ENCODE measurements at places on chromosomes 1 and 21.
A peak's percentile ranks its signal among the peaks of the same experiment; 100 is the strongest.

DNA sequence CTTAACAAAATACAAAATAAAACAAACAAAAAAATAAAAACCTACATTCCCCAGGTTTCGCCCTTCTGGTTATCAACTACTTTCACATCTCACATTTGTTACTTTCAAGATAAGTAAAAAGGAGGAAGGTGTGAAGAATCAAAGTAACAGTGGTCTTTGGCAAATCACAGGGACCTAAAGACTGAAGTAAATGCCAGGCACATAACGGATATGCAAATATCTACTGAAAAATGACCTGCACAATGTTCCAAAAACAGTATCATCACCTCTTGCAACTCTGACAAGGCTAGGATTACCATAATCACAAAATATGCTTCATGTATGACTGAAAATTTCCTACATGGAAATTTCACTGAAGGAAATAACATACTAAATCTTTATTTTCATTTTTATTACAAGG, 29.3 kb downstream of the COP1 start:
- DNase-seq, result no peak

- DNase-seq, result no peak
Observed at GRCh38 chr1:66550243-66550642, 16.3 kb downstream of the SGIP1 start.

DNA sequence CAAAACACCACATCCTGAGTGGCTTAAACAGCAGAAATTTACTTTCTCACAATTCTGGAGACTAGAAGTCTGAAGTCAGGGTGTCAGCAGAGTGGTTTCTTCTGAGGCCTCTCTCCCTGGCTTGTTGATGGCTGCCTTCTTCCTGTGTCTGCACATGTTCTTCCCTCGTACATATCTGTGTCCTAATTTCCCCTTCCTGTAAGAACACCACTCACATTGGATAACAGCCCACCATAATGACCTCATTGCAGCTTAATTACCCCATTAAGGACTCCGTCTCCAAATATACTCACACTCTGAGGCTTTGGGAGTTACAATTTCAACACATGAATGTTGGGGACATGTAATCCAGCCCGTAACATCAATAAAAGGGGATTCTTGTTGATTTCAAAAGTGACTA, 23.4 kb downstream of the C8A start:
- DNase-seq, result no peak

DNA sequence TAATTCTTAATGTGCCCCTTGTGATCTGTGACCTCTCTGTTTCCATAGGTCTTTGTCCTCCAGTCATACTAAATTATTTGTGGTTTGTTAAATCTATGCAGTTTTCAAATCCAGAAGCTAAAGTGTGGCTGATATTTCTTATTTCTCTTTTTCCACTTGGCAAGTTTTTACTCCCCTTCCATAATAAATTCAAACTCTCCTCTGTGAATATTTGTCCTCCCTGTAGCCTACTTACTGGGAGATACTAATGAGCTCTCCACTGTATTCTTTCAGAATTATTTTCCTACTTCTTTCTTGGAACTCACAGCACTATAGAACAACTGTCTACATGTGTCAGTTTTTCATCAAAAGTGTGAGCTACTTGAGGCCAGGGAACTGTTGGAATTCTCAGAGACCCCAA, 430.8 kb upstream of the PTBP2 start:
- no peak for DNase-seq

DNA sequence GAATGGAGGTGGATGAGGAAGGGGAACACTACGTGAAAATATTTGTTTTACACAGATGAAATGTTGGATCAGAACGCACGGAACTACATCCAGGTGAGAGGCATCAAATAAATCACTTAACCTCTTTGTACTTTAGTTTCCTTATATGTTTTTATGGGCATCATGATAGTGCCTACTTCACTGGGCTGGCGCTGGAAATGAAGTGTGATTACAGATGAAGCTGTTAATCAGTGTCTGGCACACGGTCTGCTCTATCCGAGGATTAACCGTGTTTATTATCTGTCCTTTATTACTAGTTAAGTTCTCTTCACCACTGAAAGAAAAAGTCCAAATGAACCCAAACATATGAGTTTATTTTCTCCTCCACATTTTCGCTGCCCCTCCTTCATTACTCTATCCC, 96.0 kb upstream of the TRABD2B start:
- DNase-seq, result no peak

- no peak for DNase-seq
Observed at GRCh38 chr1:33365560-33365997, 44.7 kb upstream of the A3GALT2 start.

DNA sequence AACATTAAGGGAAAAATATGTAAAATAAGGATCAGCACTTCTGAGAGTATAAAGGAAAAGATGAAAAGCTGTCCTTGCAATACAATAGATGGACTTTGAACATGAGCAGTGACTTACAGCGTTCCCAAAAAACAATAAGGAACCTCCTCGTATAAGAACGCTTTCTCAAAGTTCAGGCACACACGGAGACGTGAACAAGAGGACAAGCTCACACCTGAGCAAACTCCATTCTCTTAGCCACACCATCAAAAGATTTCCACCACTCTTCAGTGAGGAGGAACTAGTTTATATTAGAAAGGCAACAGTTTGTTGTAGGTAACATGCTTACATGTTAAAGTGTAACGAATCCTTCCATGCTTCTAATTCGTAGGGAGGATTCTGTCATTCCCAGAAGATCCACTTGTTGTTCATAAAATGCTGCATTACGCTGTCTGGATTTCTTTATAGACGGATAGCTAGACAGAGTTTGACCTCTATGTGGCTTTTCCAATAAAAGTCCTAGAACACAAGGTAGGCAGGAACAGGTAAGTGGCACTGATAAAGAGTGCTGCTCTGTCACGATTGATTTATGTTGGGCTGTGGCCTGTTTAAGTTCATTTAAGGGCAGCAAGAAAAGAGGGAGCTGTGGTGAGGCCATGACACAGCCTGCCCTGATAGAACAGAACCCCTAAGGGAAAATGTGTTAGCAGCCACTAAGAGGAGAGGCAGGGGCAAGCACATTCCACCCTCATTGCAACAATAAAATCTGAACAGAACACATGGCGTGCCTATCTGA, 37.0 kb upstream of the ATP1A1 start:
- no peak for DNase-seq

DNA sequence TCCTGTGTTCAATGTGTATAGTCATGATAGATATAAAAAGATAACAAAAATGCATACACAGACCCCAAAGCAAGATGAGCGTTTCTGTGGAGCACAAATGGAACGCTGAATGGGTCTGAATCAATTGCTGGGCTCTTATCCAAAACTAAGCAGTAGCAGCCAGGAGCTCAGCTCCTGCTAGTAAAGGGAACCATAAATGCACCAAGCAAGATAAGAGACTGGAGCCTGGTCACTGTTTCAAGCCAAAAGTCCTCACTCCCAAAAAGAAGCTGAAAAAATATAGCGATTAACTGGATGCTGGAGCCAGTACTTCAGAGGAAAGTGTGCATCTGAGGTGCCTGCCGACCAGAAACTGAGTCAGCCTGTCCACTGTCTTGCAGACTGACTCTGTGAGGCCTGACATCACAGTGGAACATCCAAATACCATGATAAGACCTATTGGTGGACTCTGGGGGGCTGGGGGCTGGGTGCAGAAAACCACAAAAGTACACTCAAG, 68.9 kb downstream of the LRRC8C start:
- no peak for DNase-seq

DNA sequence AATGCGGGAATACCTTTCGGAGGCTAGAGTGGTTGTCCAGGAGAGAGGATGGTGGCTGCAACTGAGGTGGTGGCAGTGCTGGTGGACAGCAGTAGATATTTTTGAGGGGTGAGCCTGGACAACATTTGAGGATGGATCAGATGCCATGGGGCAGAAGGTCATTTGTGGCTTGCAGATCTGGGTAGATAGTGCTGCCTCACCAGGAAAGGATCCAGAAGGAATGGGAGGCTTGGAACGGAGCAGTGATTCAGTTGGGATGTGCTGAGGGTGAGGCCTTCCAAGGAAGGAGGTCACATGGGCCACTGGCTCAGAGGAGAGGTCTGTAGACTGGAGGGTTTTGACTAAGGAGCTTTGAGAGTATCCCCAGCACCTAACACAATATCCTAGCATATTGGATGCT, 110.8 kb upstream of the KAZN start:
- DNase-seq, result no peak

GRCh38 chr1:59016390-59016789, 232.5 kb upstream of the JUN start:
- DNase-seq, result no peak

GRCh38 chr1:219990782-219991510, 55.4 kb downstream of the EPRS1 start:
- no peak for DNase-seq

DNA sequence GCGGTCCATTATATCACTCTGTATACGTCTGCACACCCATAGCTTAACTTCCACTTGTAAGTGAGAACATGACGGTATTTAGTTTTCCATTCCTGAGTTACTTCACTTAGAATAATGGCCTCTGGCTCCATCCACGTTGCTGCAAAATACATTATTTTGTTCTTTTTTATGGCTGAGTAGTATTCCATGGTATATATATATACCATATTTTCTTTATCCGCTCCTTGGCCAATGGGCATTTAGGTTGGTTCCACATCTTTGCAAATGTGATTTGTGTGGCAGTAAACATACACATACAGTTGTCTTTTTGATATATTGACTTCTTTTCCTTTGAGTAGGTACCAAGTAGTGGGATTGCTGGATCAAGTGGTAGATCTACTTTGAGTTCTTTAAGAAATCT, 245.1 kb downstream of the NFIA start:
- DNase-seq, result no peak

DNA sequence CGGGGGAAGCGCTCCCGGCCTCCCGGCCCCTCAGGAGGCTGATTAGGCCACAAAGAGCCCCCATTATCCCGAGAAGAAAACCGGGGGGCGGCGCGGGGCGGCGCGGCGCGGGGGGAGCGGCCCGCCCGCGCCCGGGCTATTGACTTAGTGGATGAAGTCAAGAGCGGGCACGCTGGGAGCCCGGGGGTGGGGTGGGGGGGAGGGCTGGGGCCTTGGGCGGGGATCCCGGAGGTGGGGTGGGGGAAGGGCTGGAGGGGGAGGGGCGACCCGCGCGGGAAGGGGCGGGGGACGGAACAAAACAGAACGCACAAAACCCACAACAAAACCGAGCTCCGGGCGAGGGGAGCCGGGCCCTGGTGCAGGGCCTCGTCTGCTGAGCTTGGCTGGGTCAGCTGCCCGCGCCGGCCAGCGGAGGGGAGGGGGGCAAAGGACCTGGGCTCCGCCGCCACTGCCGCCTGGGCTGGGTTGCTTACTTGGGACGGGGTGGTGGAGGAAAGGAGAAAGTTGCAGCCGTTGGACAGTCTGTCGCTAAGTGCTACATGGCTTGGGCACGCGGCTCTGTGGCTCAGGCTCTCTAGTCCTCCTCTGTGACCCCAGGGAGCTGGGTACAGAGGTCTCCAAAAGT, 16.3 kb downstream of the PAX7 start:
- no peak for DNase-seq

- DNase-seq, result no peak
Observed at GRCh38 chr1:15188678-15189077, 35.1 kb downstream of the TMEM51 start.

- no peak for DNase-seq
Observed at GRCh38 chr1:210905944-210906453, 227.9 kb downstream of the KCNH1 start.

DNA sequence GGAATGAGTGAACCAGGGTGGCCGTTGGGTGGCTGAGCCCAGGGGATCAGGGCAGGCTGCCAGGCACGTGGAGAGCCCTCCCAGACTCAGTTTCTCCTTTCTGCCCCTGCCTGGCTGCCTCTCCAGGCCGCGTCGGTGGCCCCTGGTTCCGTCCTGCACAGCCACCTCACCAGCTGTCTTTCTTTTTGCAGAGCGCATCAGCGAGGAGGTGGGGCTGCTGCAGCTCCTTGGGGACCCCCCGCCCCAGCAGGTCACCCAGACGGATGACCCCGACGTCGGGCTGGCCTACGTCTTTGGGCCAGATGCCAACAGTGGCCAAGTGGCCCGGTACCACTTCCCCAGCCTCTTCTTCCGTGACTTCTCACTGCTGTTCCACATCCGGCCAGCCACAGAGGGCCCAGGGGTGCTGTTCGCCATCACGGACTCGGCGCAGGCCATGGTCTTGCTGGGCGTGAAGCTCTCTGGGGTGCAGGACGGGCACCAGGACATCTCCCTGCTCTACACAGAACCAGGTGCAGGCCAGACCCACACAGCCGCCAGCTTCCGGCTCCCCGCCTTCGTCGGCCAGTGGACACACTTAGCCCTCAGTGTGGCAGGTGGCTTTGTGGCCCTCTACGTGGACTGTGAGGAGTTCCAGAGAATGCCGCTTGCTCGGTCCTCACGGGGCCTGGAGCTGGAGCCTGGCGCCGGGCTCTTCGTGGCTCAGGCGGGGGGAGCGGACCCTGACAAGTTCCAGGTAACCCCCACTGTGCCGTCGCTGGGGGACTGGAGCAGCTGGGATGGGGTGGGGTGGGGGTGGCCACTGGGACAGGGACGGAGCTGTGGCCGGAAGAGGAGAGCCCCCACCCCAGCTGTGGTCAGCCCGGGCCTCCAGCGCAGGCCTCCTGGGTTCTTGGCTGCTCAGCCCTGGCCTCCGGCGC, 63.3 kb downstream of the COL18A1 start:
- no peak for DNase-seq

DNA sequence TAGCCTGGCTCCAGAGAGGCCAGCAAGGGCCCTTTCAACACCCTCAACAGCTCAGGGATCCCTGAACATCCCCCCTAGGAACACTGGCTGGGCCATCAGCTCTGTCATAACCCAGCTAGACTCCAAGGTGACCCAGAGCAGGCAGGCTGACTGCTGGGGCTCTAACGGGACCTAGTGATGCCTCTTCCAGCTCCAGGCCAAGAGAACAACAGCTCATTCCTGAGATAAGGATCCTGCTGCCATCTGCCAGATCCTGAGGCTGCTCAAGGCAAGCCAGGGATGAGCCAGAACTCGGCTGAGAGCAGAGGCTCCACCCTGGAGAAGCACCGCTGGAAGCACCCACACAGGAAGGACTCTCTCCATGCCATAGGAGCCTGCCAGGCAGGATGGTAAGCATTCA, 2.0 kb downstream of the VSIG8 start:
- no peak for DNase-seq

GRCh38 chr1:23617084-23617521, 57.8 kb upstream of the ID3 start:
- DNase-seq, result no peak

GRCh38 chr21:32641710-32642698, 29.8 kb upstream of the CFAP298 start:
- no peak for DNase-seq

- no peak for DNase-seq
Observed at GRCh38 chr1:59903141-59903754, 23.3 kb downstream of the CYP2J2 start.

- peak; percentile 50 for DNase-seq
Observed at GRCh38 chr1:6497215-6497866, 5.9 kb upstream of the PLEKHG5 start.

All from stimulated activated CD4-positive, alpha-beta T cell treated with anti-CD3 and anti-CD28 coated beads, Interleukin-4, amount 100 ng/mL, for 1 hour (primary cell).